CD4-positive, alpha-beta memory T cell (primary cell): ENCODE measurements at places on chromosomes 5 and 9.

DNA sequence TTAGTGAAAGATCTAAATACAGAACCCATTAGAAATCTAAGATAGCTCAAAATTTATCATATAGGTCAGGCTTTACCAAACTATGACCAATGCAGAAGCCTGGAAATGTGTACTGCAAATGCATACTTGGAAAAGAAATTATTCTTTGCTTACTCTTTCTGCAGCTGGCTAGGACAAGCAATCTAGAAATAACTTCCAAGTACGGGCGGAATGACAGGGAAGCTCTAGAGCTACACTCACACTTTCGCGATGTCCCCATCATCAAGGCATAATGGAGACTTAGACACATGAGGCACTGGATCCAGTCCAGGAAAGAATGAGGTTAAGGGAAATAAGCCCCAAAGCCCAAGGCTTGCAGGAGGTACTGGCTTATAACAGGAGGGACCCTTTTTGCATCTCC lies 22.4 kb upstream of the MAP1B start:
- no peak for DNase-seq

GRCh38 chr5:7850395-7851239 lies at the start of gene CFAP90:
Gene CFAP90 (minus strand): TSS chr5:7851133. CDS start chr5:7851021, 112 bp downstream.
- DNase-seq = no peak

GRCh38 chr9:124858330-124859046 lies 3.3 kb downstream of the RPL35 start:
- DNase-seq = no peak

- no peak for DNase-seq
Observed at GRCh38 chr5:159426694-159427093, 96.4 kb upstream of the IL12B start.

DNA sequence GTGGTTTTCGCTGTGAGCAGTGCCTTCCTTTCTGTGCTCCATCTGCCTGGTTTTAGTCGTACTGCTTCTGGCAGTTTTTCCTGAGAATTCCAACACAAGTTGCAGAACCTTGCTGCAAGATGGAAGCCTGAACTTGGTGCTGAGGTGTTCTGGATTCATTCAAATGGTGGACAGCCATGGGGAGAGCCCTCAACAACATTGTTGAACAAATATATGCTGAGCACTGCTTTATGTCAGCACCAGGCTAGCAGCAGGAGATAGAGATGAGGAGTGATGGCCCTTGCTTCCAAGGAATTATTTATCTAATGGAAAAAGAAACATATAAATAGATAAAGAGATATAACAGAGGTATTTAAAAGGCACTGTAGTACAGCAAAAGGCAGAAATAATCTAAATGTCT lies 7.3 kb upstream of the RPS6 start:
- no peak for DNase-seq

- DNase-seq = no peak
Observed at GRCh38 chr9:120851449-120851848, 8.7 kb upstream of the PSMD5 start.

- no peak for DNase-seq
Observed at GRCh38 chr9:33703430-33704102, 91.8 kb upstream of the PRSS3 start.

- peak; percentile 21 for DNase-seq
Observed at GRCh38 chr5:172454358-172455086, at the start of gene SH3PXD2B. Gene SH3PXD2B (minus strand): TSS chr5:172454525. CDS start chr5:172454352, 173 bp downstream.

DNA sequence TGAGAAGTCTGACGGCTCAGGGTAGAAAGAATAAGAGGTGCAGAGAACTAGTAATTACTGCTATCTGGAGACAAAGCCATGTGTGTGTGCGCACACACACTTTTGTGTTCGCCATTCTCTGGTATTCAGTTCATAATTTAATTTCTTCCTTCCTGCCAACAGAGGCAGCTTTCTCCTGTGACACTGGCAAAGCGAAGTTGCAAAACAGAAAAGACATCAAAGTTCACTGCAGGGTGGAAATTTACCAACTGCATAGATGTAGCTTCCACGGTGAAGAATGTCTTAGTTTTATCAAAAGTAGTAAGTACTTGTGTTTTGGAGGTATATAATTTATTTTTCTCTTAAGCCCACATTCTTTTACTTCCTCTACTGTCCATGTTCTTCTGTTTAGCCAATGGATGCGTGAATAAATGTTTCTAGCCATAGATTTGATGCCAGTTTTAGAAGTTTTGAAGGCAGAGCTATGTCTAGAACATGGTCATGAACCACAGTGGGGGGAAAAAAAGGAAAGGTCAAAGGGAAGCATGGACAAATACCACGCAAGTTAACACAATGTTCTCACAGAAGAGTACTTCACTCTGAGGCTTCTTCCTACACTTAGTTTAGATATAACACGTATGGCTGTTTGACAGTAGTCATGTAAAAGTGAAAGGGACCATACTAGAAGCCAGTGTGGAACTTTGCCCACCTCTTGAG lies 536.5 kb upstream of the GRIA1 start:
- no peak for DNase-seq

GRCh38 chr9:93902780-93903655 lies 52.1 kb downstream of the BARX1 start:
- DNase-seq = no peak

DNA sequence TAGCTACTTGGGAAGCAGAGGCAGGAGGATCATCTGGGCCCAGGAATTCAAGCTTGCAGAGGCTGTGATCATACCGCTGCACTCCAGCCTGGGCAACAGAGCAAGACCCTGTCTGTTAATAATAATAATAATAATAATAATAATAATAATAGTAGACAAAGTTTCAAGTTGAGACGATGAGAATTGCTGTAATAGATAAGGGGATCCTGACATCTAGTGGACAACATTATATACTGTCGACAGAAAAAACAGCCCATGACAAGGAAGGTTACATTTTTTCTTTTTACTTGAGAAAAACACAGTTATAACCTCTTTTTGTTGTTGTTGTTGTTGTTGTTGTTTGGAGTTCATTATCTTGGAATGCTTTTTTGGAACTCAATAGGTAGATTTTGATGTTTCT lies 35.3 kb downstream of the NDFIP1 start:
- peak; percentile 38 for DNase-seq

- no peak for DNase-seq
Observed at GRCh38 chr5:137902408-137903133, 13.3 kb downstream of the PKD2L2 start.

DNA sequence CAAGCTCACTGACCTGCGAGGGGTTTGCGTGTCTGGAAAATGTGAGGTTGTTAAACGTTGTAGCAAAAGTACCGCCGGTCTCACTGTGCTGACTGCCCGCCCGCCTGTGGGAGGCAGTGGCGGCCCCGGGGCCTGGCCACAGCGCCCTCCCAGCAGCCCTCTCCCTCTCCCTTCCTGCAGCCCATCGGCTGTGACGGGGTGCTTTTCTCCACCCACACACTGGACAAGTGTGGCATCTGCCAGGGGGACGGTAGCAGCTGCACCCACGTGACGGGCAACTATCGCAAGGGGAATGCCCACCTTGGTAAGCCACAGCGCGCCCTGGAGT lies 6.2 kb downstream of the ADAMTSL2 start:
- no peak for DNase-seq

DNA sequence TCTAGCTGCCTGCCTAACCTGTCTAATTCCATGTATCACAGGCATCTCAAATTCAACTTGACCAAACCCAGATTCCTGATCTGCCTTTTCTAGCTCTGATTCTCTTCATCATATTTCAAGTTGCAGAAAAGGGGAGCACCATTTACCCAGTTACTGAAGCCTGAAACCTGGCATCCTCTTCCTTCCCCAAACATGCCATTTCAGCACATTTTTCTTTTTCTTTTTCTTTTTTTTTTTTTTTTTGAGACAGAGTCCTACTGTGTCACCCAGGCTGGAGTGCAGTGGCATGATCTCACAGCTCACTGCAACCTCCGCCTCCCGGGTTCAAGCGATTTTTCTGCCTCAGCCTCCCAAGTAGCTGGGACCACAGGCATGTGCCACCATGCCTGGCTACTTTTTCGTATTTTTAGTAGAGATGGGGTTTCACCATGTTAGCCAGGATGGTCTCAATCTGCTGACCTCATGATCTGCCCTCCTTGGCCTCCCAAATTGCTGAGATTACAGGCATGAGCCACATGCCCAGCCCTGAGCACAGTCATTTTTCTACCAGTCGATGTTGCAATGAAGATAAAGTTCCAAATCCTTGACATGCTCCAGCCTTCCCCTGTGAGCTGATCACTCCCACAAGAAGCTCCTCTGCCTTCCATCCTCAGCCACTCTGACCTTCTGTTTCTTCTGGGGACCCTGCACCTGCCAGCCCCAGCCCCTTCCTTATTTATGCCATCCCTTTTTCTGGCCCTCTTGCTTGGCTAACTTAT lies 32.2 kb downstream of the ACER2 start:
- DNase-seq = no peak

DNA sequence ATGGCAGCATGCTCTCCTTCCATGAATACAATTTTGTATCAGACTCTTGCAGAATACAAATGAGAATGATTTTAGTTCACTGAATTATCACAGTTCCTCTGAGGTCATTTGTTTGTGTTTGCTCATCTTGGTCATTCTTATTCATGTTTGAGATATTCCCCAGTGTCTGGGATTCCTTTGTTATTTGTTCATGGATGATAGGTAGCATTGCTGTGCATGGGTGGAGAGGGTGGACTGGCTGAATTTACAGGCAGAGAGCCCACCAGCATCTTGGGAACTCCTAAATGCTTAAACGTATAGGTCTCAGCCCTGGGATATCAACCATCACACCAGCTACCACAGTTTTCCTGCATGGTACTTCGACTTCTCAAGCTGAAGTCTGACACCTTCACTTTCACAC lies 459.8 kb downstream of the CCDC171 start:
- no peak for DNase-seq

DNA sequence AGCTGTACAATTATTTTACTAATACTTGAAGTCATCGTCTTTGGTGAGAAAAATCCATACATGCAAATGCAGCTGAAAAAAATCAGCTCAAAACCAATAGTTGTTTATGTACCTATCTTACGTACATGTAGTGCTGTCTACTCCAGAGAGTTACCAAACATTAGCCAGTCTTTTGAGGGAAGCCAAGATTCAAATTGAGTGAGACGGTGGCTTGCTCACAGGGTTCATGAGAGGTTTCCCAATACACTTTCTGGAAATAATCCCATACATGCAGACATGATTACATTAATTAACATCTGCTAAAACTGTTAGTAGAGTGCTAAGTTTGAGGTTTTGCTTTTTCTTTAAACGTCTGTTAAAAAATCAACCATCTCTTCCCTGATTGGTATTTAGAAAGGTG lies 2.3 kb downstream of the C9orf72 start:
- no peak for DNase-seq

- DNase-seq = no peak
Observed at GRCh38 chr5:40733879-40734563, 21.7 kb downstream of the TTC33 start.

GRCh38 chr9:105836936-105837660 lies 142.8 kb downstream of the TMEM38B start:
- no peak for DNase-seq

DNA sequence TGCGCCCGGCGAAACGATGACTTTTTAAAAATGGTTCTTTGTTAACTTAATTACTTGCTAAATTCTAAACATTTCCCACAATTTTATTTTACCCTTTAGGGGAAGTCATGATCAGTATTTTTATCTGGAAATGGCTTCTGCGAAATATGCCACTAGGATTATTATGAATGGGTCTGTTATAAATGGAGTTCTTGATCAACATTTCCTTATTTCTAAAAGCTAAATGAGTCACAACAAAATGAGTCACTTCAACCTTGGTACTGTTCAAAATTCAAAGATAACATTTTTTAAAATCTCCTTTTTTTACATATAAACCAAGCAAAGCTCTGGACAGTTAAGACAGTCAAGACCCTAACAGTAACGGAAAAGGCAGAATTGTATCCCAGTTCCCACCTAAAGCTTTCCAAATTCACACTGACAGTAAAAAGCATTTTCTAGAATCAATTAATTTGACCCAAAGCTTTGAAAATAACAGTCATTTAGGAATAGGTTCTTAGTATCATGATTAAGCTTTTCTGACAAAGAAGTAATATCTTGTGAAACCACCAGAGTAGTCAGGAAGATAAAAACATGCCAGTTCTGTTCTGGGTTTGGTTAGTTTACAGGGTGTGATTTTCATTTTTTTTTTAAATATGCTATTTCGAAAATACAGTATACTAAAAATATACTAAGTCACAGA lies 81.7 kb downstream of the LHFPL2 start:
- DNase-seq = no peak

DNA sequence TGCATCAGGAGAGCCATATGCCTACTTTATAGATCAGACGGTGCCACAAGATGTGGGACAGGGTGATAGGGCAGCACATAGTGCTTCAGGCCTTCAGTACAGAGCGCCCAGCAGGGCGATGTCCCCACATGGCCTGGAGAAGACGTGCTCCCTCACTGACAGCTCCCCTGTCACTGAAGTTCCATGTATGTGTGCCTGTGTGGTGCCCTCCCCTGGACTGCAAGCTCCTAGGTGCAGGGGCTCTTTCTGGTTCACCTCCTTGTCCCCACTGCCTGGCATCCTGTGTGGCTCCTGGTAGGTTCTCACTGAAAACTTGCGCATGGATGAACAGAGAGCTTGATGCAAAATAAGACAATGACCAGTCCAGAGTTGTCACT lies 233.1 kb downstream of the GADD45G start:
- no peak for DNase-seq

- DNase-seq = no peak
Observed at GRCh38 chr9:129392093-129392541, 214.1 kb upstream of the IER5L start.

GRCh38 chr5:171913987-171914273 lies 92.5 kb downstream of the FBXW11 start:
- DNase-seq = no peak

DNA sequence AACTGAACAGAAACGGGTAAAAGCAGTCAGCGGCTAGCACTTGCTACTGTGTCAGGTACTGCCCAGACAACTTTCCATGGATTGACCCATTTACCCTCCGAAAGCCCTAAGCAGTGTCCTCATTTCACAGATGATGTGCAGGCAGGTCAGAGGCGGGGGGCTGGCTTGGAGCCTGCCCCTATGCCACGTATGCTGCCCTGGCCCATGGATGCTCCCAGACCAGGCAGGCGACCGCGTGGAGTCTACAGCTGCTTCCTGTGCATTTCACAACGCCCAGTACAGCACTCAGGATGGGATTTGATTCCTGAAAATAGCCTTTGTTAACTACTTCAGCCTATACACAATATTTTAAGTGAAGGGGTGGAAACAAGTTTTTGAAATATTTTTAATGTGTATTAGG lies 202.9 kb downstream of the NXNL2 start:
- DNase-seq = no peak

- no peak for DNase-seq
Observed at GRCh38 chr5:39190311-39191102, 28.9 kb downstream of the FYB1 start.

GRCh38 chr5:32646061-32646969 lies 61.0 kb downstream of the SUB1 start:
- no peak for DNase-seq

DNA sequence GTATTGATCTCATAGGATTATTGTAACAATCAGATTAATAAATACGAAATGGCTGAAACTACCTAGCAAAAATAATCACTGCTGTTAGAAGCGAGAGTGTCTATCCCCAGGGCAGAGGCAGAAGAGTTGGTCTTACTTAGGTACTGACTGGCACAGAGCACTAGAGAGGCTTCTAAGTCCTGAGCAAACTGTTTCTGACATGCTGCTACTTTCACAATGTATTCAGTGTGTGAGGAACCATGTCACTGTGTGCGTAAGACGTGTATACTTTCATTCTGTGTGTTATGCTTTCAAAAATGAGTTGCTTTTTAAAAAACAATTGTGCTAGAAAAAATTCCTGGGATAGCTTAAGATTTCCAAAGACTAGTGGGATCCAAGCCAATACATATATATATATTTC lies 5.5 kb upstream of the KLHL9 start:
- no peak for DNase-seq
